ENCODE measurements at places on chromosomes 13 and 19.

DNA sequence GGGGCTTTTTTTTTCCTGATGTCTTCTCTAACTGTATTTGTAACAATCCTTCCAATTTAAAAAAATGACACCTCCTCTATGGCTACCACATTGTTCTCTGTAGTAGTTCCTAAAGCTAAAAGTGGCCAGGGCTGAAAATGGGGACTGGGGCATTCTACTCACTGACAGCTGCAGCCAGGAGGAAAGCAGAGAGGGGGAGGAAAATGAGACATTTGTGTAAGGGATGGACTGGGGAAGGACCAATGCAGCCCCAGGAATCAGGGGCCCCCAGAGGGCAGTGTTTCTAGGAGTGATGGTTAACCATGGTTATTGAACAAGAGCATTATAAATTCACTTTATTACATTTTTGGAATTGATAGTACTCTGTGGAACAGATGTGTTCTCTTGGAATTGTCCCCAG is 34.3 kb upstream of the C1QTNF9 start:
- no peak for DNase-seq

GRCh38 chr19:17420475-17420924 is 653 bp downstream of the MVB12A start:
- DNase-seq, result no peak

GRCh38 chr13:85823832-85824231 is 24.6 kb upstream of the SLITRK6 start:
- no peak for DNase-seq

DNA sequence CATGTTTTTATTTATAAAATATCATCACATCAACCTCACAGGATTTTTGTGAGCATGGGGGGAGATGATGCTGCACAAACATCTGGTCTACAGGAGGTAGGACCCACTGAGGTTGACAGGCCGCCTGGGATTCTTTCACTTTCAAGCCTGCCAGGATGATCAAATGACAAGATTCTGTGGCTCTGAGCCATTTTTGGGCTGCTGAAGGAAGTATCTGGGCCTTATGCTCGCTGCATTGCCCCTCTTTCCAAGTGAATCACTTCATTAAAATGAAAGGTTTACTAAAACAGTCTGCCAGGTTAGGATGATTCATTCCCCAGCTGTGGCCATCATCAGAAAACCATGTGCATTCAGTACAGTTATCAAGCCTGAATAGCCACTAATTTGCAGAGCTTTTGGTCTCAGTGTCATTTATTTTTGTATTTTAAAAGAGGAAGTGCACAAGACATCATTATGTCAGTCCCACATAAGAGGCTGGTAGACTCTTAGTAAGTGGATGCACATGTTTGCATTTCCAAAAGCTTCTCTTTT is 34.4 kb downstream of the STARD13 start:
- no peak for DNase-seq
